ENCODE measurements at places on chromosomes 11 and 22.

- no peak for DNase-seq
Observed at GRCh38 chr11:130514851-130515250, 66.4 kb downstream of the ADAMTS15 start.

GRCh38 chr11:18853086-18853720 is 61.6 kb upstream of the PTPN5 start:
- DNase-seq: no peak

DNA sequence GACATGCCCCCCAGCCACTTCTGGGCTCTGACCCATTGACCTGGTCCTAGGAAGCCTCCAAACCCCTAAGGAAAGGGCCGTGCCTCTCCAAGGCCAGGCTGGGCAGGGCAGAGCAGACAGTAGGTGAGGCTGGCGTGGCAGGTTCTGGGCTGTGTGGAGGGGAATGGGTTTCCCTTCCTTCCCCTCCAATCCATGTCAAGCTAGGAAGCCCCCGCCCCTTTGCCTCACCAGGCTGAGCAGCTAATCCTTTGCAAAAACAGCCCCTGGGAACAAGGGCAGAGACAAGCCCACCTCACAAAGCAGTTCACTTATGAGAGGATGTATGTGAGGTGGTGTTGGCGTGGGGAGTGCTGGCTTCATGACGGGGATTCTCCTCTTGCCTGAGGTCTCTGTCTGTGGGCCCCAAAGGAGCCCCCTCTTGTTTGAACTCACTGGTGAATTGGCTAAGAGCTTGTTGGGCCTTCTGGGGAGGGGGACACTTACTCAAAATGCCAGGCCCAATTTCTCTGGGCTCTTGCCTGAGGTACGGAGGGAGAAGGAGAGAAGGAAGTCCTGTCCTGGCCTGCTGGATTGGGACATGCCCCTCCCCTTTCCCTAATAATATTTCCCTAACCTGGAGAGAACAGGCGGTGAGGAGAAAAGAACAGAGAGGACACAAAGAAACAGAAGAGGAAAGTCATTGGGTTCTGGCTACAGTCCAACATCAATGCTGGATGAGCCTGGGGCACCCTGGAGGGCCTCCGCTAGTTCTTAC is 1.6 kb upstream of the TRIM29 start:
- no peak for DNase-seq

DNA sequence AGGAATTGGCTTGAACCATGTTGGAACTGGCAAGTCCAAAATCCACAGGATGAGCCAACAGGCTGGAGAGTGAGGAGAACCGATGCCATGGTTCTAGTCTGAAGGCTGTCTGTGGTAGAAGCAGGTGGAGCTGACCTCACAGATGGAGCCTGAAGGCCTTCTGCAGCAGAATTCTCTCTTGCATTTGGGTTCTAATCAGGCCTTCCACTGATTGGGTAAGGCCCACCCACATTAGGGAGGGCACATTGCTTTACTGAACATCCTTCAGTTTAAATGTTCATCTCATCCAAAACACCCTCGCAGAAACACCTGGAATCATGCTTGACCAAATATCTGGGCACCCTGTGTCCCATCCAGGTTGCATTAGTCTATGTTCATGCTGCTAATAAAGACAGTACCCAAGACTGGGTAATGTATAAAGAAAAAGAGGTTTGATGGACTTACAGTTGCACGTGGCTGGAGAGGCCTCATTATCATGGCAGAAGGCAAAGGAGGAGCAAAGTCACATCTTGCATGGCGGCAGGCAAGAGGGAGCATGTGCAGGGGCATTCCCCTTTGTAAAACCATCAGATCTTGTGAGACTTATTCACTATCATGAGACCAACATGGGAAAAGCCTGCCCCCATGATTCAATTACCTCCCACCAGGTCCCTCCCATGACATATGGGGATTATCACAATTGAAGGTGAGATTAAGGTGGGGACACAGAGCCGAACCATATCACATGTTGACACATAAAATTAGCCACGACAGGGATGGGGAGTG is 15.9 kb downstream of the SMIM38 start:
- DNase-seq: no peak

DNA sequence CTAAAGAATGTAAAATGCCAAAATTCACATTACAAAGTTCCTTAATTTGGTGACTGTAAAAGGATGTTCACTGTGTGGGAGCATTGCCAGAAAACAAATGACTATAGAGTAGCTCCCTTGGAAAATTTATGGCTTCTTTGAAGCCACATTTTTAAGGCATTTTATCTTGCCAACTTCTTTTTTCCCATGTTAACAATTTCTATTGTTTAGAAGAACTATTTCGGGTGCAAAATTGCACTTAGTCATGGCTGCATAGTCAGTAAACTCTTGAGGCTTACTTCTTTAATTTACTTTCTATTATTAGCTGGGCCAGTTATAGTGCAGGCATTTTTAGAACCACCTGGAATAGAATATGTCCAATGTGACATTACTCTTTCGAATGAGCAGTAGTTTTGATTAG is 515.3 kb downstream of the JRKL start:
- DNase-seq: no peak

DNA sequence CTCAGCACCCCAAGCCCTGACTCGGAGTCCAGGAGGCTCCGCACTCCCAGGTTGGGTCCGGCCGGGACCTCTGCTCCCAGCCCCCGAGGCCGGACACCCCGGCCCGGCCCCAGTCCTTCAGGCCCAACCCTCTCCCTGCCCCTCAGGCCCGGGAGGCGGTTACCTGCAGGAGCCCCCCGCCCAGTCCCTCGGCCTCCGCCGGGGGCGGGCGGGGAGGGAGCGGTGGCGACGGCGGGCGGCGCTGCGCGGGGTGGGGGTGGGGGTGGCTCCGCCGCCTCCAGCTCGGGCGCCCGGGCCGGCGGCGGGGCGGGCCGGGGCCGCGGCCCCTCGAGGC is 310 bp downstream of the TCF20 start:
- no peak for DNase-seq

GRCh38 chr11:10627816-10628215 is 59.4 kb upstream of the LYVE1 start:
- no peak for DNase-seq

DNA sequence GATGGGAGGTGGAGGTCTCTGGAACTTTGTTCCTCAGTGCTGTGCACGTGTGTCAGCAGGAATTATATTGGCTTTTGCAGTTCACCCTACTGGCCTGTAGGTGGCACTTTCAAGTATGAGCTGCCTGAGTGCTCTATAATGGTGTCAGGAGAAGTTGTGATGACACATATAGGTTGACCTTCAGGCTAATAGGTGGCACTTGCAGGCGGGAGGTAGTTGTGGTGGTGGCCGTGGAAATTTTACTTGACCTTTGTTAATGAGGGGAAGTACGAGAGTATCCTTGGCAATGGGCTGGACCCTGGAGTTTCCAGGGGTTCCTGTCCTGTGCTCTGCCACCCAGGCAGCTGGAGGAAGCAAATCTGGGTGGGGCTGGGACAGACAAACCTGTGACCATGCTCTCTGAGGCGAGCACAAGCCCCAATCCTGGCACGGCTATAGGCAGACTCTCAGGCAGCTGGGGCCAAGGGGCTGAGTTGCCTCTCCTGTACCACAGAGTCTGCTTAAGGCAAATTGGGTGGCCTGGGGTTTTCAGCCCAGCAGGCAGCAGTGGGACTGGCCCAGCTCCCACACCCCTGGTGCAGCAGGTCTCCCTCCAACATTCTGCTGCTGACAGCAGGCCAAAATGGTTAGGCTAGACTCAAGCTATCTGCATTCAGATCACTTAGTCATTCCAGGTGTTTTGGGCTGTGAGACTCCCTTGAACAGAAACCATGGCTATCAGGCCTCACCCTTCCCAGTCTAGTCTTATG is 147.5 kb upstream of the CTSC start:
- DNase-seq: no peak

- DNase-seq: no peak
Observed at GRCh38 chr11:44709281-44709562, 17.5 kb upstream of the TSPAN18 start.

DNA sequence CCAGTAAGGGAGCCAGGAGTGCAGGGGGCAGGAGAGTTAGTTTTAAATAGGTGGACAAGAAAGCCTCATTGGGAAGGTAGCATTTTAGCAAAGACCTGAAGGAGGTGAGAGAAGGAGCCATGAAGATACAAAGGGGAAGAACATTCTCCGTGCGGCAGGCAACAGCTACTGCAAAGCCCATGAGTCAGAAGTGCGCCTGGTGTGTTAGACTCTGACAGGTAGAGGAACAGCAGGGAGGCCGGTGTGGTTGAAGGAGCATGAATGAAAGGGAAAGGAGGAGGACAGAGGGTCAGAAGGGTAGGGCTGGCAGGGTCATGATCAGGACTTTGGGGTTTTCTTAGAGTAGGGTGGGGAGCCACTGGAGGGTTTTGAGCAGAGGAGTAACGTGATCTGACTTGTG is 34.5 kb upstream of the PAMR1 start:
- no peak for DNase-seq

DNA sequence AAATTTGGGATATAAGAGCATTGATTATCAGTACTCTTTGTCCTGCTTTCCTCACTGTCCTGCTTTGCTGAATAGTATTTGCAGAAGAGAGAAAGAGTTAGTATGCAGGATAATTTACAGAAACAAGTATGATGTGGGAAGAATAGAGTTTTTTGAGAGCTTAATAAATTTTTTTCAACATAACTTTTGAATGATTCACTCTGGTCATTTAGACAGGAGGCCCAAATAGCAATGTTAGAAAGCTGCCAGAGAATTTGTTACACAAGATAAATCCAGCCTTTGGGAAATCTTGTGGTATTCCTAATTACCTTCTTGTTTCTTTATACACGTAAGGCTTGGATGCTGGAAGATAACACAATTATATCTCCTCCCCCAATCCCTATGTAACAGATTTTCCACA is 484.6 kb downstream of the CNTN5 start:
- DNase-seq: no peak

GRCh38 chr22:29299136-29299900 is 7.1 kb upstream of the GAS2L1 start:
- no peak for DNase-seq

GRCh38 chr11:34996958-34997357 is 80.5 kb downstream of the PDHX start:
- no peak for DNase-seq

- no peak for DNase-seq
Observed at GRCh38 chr11:129208863-129209262, 16.7 kb upstream of the ARHGAP32 start.

All from NCI-H2081 treated with DMSO at 0.1 percent for 48 hours (cell line).